ENCODE measurements at places on chromosomes 2 and 18. TPM values are rescaled to one million over a fixed set of nuclear protein-coding genes. Genes with fewer than 3 reads are reported as not detected.

The MXD1 gene
- polyA plus RNA-seq: 14.6 TPM

The GCG gene
- polyA plus RNA-seq: not detected

The LIMS1 gene
- 62.5 TPM for polyA plus RNA-seq

The VWC2L gene
- polyA plus RNA-seq: not detected

The SCN7A gene
- not detected for polyA plus RNA-seq

DNA sequence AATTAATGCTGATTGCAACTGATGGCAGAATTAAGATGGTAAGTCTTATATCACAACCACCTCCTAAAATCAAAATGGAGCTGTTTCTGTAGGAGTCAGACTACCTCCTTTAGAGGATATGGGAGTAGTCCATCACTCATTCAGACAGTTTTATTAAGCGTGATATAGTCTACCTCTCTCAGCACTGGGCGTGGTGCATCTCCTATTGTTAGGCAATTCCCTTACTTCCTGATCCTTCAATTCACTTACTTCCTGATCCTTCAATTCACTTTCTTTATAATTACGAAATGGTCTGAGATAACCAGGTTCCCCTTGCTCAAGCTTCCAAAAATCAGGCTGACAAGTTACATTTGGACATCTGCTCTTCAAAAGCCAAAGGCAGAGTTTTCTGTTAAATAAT lies 31.9 kb downstream of the ATP8B1 start:
- no peak for DNase-seq

- DNase-seq: no peak
Observed at GRCh38 chr18:75727456-75727855, 300.0 kb upstream of the SMIM21 start.

DNA sequence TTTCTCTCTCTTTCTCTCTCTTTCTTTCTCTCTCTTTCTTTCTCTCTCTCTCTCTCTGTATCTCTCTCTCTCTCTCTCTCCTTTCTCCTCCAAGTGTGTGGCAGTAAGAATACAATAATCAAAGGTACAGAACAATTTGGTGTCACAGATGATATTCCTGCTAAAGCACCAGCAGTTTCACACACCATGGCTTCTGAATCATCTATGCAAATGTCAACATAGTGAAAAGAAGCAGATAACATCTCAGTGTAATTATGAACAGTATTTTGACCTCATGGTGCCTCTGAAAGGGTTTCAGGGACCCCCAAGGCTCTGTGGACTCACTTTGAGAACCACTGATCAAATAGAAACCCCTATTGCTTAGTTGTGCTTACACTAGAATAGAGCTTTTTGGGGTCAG lies 38.5 kb upstream of the CSRNP3 start:
- DNase-seq: no peak
